ENCODE measurements at places on chromosomes 7 and 10.
A peak's percentile ranks its signal among the peaks of the same experiment; 100 is the strongest.

DNA sequence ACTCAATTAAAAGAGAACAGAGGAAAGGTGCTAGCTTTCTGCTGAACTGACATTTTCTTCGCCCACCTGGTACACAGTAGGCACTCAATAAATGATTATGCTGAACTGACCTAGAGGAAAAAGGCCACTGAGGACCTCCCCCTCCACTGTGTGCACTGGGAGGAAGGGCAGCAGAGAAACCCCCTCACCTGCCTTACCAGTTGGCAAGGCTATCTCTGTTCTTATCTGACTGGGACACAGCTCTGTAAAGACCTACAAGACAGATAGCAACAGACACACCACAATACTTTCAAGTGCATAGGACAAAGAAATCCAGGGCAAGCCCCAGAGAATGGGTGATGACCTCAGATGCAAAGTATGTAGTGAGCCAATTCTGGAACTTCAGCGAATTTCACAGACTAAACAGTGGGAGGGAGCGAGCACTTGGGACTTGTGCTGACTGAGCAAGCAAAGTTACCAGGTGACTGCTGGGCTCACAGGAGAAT, 30.4 kb downstream of the PDLIM1 start:
- no peak for DNase-seq

DNA sequence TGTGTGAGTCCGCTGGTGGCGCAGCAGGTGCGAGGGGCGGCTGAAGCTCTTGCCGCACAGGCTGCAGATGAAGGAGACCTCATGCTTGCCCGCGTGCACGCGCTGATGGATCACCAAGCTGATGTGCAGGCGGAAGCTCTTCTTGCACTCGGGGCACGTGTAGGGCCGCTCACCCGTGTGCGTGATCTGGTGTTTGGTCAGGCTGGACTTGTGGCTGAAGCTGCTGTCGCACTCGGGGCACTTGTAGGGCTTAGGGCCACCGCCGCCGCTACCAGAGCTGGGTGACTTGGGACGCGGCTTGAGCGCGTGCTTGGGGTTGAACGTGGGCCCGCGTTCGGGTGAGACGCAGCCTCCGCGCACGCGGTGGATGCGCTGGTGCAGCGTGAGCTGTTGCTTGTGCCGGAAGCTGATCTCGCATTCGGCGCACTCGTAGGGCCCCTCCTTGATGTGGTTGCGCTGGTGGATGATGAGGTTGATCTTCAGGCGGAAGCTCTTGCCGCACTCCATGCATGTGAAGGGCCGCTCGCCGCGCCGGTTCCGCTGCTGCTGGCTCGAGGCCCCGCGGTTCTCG, 28.7 kb downstream of the ZNF777 start:
- DNase-seq, result no peak

- no peak for DNase-seq
Observed at GRCh38 chr10:114195079-114195478, 15.9 kb downstream of the TDRD1 start.

DNA sequence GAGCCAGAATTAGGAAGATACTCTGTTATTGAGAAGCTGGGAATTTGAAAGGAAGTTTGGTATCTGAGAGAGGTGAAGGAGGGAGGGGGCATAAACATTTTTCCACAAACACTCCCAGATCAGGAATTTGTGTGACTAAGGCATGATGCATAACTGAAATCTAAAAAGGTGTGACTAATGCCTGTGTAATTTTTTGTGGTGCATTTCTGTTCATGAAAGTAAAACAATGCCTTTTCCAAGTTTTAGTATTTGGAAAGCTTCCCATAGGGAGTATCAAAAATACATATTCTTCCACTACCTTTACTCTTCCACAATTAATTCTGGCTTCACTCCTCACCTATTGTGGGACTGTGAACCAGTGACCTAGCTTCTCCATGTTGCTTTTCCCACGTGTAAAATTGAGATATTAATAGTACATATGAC, 56.4 kb upstream of the CAV2 start:
- no peak for DNase-seq

- DNase-seq, result no peak
Observed at GRCh38 chr10:98758463-98758862, 311.7 kb upstream of the HPS1 start.

GRCh38 chr7:114418117-114418516, 3.5 kb downstream of the FOXP2 start:
- DNase-seq, result no peak

- DNase-seq, result no peak
Observed at GRCh38 chr10:60777696-60778213, 523 bp upstream of the CDK1 start.

DNA sequence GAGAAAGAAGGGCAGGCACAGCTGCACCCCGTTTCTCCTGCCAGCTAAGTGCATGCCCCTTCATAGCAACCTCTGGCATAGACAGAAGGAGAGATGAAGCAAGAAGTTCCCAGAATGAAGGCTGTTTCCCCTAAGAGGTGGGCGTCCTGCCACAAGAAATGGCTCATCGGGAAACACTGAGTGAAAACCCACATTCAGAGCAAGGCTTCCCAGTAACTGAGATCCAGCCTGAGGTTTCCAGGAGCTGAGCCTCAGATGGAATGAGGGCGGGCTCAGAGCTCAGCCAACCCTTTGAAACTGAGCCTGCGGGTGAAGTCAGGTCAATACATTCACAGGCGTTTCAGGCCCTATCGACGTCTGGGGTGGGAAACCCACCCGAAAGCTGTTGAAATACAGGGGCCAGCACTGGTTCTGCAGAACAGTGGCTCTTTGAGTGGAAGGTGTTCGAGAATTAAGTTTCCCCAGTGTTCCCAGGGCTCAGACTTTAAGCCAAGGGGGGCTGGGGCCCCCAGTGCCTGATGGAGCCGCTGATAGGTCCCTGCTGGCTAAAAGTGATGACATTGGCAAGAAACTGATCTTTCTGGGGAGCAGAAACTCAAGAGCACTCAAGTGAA, 510.2 kb downstream of the RPS24 start:
- no peak for DNase-seq

DNA sequence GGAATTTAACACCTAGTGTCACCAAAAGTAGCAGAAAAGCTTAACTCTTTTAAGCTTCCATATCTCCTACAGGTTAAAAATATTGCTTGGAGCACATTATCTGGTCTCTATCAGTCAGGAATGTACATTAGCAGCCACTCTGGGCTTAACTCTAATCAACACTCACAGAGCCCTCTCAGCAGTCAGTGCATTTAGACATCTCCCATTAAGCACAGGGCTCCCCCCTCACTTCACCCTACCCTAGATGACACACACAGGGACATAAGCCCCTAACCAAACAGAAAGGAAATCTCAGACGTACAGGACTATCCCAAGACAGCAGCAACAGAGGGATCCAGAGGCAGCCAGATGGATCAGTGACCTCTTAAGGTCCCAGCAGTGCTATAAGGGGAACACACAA, 26.4 kb downstream of the FBXW4 start:
- DNase-seq, result no peak

- no peak for DNase-seq
Observed at GRCh38 chr7:20561466-20561865, 54.0 kb upstream of the ABCB5 start.

DNA sequence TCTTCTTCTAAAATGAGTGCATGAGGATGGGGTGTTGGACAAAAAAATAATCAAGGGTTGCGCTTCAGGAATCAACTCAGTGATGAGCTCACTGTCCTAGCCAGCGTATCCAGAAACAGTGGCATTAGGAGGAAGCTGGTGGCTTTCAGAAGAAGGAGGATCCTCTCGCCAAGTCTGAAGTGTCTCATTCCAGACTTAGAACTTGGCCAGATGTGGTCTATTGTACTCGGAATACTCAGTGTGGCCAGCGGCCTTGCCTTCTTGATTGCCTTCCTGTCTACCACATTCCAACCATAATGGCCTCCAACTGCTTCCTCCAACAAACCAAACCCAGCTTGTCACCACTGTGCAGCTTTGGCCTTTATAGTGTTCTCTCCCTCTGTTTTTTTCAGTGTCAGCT, 732.4 kb downstream of the KCNMA1 start:
- DNase-seq, result no peak

DNA sequence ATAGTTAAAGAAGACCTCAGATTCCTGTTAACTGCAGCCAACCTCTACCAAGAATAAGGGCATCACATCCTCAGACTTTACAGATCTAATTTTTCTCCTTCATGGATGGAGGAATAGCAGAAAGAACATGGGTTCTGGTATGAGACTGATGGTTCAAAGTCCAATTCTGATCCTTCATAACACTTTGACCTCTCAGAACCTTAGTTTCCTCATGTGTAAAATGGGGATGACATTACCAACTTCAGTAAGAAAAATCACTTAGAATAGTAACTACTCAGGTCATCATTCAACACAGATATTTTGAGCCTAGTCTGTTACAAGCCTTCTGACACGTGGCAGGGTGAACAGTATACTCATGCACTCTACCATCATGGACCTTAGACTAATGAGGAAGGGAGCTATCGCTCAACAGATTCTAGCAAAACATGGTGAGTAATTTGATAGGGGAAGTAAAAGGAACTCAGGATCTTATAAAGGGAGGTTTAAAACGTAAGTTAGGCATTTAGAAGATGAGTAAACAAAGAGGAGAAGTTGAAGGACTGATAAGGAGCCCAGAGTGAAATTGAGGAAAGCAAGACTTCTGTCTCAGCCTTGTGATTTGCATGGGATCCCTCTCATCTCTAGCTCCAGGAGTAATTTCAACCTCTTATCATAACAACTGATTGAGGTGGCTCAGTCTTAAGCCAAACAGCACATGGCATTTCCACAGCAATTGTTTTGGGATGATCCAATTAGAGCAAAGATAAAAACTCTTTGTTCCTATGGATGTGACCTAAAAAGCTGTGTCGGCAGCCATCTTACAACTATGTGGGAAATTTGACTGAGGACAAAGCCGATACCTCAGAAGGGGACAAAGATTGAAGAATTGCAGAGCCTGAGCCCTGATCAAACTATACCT, 69.2 kb upstream of the TCF7L2 start:
- DNase-seq, result no peak

- DNase-seq, result peak; percentile 92
Observed at GRCh38 chr7:140889645-140890044, 35.1 kb downstream of the BRAF start.

DNA sequence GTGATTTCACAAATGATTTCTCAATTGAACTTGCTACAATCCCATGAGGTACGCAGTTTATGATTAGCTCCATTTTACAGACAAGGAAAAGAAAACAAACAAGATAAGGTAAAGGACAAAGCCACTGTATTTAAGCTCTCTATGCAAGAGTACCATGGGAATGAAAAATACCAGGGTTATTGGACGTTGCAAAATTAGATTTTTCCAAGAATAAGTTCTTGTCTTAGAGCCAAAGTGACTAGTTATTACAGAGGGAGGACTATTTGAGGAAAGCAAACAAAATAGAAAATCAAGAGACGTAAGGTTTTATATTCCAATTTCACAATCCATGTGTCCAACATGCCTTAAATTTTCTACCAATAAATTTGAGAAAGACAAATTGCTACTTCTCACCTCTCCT, 97.9 kb upstream of the PTN start:
- no peak for DNase-seq

DNA sequence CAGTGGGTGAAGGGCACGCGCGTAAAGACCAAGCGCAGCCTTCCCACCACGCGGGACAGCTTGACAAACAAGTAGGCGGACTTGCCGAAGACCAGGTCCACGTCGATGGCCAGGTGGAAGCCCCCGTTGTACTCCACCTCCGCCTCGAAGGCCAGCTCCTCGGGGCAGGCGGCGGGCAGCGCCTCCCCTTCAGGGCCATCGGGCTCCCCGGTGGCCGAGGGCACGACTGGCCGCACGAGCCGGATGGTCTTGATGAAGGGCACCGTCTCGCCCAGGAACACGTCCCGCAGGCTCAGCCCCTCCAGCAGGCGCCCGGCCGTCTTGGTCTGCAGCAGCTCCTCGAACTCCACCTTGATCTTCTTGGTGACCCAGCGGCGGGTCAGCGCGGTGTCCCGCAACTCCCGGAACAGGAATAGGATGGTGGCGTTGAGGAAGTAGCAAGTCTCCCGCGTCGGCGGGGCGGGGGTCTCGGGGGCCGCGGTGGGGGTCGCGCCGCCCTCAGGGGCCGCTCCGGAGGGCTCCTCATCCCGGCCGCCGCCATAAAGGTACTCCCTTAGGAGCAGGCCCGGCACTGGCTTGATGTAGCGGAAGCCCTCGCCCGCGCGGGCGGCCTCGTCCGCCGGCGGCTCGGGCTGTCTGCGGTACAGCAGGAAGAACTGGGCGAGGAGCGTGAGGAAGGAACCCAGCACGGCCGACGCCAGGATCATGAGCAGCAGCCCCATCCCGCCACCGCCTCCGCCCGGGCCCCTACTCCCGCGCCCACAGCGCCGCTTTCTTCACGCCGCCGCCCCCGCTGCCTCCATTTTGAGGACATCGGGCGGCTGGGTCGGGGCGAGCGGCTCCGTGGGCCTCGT, 507 bp downstream of the PDZD8 start:
- DNase-seq, result no peak

GRCh38 chr10:76251841-76252671, 820.6 kb downstream of the LRMDA start:
- peak; percentile 4 for DNase-seq
